ENCODE measurements at places on chromosomes 5 and 9.

DNA sequence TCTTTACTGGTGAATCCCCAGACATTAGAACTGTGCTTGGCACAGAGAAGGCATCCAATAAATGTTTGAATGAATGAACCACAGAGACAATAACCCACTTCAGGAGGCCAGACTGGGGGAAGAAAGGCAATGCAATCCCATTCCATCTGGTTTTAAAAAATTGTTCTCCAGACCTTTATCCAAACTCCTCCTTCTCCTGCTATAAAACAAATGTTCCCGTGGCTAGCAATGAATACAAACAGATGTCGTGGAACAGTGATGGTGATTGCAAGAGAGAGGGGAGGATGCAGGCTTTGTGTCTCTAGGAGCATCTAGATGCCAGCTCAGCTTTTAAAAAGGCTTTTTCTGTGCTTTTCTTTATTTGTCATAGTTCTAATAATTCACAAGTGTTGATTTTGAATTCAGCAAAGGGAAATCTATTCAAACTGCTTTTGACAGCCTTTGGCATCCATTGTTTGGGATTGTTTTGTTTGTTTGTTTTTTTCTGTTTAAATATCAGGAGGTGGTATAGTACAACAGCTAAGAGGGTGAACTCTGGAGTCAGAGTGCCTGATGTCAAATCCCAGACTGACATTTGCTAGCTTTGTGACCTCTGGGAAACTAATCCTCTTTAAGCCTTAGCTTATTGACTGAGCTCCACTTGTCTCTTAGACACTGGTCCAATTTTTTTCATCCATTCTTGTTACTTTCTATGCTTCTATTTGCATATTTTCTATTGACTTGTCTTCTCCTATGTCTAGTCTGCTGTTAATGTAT, 59.1 kb downstream of the TNFSF15 start:
- no peak for DNase-seq

DNA sequence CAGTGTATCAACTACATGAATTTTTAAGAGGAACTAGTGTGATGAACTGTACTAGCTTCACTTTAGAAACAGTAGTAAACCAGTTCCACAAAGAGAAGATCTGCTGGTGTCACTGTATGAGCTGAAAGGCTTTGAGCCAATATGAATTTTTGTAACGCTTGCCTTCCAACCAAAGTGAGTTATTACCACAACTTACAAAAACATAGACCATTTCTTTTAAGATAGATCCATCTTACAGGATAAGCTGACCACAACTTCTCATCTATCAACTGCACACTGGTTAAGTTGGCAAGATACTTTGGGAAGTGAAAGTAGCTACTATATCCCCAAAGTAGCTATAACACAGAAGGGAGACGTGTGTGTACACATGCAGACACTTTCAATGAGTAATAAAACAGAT, 849.6 kb upstream of the DMAC1 start:
- DNase-seq: peak; percentile 53

DNA sequence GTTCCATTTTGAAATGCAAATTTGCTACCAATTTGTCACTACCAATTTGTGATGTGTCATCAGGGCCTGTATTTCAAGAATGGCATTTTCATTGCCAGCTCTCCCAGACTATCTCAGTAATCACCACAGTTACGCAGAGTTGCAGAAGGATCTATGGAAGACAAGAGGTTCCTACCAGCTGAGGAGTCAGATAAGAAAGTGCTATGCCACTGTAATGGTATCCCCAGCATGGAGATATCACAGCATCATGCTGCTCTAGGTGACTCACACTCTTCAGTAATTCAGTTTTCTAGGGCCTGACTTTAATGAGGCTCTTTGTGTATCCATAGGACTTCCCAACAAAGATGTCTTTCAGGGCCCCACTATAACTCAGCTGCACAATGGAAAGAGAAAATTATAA, 490.3 kb downstream of the ARHGEF28 start:
- DNase-seq: no peak

DNA sequence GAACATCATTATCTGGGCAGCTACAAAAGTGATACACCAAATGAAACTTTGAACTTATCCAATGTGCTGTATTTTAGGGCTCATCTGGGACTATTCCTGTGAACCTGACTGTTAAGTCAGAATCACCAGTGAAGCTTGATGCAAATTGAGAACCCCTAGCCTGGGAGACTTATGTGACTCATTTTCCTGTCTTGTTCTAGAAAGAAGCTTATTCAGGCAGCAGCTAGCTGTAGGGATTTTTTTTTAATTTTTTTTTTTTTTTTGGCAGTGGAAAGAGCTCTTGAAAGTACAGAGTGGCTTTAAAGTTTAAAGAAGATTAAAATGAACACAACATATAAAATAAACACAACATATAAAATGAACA, 81.1 kb upstream of the TNFAIP8 start:
- peak; percentile 89 for DNase-seq

- no peak for DNase-seq
Measured at GRCh38 chr5:174338185-174339010, 292.9 kb downstream of the NSG2 start.

DNA sequence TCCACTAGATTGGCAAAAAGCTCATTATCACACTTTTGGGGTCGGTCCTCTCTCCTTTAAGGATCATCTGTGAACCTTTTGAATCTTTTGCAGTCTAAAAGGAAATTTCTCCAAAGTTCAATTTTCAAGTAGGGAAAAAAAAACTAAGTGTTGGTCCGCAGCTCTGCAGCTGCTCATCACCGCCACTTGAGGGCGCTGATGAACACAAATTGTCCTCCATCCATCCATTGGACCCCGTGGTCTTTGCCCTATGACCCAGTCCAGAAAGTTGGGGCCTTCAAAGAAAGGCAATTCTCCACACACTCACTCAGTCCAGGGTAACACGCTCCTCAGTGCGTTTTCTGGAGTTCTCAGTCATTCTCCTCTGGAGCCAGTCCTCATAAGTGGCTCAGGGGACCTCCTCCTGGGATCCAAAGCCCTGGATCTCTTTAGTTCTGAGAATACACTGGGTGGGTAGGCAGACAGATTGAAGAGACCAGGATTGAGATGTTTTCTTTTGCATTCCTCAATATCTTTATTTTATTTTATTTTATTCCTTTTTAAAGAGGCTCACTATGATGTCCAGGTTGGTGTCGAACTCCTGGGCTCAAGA, 63.6 kb upstream of the SLC28A3 start:
- peak; percentile 4 for DNase-seq

All from activated CD4-positive, alpha-beta T cell treated with anti-CD3 and anti-CD28 coated beads, Interleukin-10, Interleukin-2, amounts not matched to agents 100 ng/mL and 50 ng/mL, durations not matched to agents 16 hours and 8 hours (primary cell).